ENCODE measurements at places on chromosomes 5 and 9. TPM values are rescaled to one million over a fixed set of nuclear protein-coding genes. Genes with fewer than 3 reads are reported as not detected.

DNA sequence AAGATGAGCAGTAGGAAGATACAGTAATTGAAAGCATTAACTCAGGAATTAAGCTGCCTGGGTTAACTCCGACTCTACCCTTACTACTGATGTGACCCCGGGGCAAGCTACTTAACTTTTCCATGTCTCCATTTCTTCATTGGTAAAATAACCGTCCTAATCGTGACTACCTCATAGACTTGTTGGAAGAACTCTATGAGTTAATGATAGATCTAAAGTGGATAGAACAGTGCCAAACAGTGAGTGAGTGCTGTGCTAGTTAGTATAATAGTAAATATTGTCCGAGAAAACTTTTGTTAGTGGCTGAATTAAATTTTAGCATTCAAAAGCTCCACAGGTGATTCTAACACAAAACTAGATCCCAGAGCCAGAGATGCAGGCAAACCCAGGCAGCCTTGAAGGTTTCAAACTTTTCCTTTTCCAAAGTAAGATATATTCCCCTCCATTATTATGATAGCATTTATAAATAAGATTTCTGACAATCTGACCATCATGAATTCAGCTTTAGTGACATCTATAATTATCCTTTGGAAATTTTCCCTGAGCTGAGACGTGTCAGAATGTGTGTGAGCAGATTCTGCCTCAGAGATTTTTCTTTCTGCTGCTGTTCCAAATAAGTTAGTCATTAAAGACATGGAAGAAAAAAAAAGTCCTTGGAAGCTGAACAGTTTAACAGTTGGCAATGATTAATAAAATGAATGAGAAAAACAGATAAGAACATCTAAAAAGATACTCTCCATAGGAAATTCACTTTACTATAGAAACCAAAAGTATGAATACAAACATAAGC lies 369.5 kb downstream of the PRELID2 start:
- DNase-seq, result no peak

DNA sequence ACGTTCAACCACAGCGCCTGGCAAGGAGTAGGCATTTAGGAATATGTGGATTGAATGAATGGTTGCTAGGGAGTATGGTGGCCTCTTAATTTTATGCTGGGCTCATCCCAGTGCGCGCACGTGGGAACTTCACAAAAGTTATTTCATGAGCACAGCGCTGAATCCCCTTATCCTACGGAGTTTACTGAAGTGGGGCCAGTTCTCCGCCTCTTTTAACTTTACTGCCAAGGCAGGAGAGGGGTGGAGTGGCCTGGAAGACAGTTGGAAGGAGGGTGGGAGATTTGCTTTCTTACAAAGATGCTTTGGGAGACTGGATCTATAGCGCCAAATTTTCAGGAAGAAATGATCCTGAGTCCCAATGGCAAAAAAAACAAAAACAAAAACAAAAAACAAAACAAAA lies 326.5 kb downstream of the SH3GL2 start:
- DNase-seq, result no peak

FGD3 gene
- 5.4 TPM for polyA plus RNA-seq

TMC1 gene
- polyA plus RNA-seq, result 0.94 TPM

DNA sequence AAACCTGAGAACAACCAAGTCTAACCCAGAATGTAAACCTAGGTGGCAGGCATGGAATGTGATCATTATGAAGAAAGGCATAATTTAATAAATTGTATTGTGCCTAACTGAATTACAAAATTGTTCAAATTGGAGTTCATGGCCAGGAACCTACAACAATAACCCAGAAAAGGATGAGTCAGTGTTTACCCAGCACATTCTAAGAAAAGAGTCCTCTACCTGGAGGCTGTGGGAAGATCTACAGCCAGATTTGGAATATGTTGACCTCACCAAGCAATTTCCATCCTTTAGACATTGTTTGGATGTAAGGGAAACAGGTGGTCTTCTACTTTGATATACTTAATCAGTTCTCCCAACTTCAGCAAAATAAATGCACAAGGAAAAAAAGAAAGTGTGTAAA lies 152.2 kb downstream of the TMEM161B start:
- DNase-seq, result no peak

Data from right renal cortex interstitium (tissue), 3 donors.